Stimulated activated CD8-positive, alpha-beta memory T cell treated with anti-CD3 and anti-CD28 coated beads, Interleukin-2, amount 100 ng/mL, for 1 hour (primary cell): ENCODE measurements at places on chromosomes 6 and 20.

DNA sequence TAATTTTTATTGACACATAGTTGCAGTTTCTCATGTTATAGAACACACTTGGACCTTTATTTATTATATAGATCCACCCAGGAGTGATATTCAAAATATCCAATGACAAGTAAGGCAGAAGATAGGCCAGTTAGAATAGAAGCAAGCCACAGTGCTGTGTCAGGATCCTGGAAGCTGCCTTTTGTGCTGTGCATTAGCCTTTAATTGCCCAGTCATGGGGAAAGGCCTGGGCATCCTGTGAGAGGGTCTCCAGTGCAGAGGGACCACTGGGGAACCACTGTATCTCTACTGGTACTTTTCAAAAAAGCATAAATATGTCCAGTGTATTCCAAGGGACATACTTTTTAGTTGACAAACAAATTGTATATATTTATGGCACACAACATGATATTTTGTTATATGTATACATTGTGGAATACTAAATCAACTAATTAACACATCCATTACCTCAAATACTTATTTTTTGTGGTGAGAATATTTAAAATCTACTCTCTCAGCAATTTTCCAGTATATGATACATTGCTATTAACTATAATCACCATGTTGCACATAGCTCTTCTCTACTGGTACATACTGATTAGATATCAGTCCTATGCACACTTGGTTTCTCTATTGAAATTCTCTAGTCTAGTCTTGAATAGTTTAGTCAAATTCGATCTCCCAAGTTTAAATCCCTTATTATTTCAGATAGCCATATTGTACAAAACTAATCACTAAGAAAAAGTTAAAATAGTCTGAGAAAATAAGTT, 59.5 kb downstream of the CDC40 start:
- no peak for DNase-seq

- no peak for DNase-seq
Measured at GRCh38 chr6:14277405-14277930, 159.9 kb downstream of the CD83 start.

DNA sequence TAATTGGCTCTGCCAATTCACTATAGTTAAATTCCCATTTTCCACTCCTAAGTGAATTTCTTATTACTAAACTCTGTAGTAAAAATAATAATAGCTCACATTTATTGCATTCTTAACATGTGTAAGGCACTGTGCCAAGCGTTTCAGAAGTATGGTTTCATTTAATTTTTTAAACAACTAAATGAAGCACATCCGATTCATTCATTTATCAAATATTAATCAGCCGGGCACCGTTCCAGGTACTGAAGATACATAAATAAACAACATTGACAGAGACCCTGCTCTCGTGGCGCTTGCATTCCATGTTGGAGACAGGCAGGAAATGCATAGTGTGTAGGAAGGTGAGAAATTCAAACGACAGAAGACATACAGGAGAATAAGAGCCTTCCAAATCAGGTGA, 423.2 kb upstream of the JARID2 start:
- DNase-seq: no peak

- no peak for DNase-seq
Measured at GRCh38 chr6:122361314-122361979, 38.0 kb upstream of the HSF2 start.

GRCh38 chr6:123415844-123416468, 220.8 kb downstream of the TRDN start:
- no peak for DNase-seq

DNA sequence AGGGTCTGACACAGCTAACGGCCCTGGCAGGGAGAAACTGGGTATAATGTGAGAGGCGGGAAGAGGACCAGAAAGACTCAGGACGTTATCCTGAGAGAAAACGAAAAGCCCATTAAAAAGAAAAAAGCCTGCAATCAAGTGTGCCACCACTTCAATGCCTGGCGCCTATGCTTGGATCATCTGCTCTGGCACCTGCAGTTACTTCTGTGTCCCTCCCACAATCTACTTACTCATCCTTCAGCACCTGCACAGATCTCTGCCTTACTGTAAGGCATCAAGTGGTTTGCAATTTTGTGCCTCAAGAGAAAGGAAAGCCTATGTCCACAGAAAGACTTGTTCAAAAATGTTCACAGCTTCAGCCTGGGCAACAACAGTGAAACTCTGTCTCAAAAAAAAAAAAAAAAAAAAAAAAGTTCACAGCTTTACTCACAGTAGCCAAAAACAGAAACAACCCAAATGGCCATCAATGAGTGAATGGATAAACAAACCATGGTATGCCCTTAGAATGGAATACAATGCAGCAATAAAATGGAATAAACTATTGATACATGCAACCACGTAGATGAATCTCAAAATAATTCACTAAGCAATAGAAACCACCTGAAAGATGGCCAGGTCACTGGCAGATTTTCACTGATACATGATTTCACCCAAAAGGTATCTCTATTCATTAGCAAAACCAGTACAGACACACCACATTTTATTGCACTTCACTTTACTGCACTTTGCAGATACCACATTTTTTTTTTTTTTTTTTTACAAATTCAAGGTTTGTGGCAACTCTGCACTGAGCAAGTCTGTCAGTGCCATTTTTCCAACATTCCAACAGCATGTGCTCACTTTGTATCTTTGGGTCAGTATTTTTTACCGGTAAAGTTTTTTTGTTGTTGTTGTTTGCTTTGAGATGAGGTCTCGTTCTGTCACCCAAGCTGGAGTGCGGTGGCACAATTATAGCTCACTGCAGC, 48.6 kb downstream of the ABHD12 start:
- no peak for DNase-seq

GRCh38 chr6:50305660-50306059, 255.9 kb upstream of the DEFB112 start:
- no peak for DNase-seq

- no peak for DNase-seq
Measured at GRCh38 chr6:28772480-28773381, 151.1 kb downstream of the TRIM27 start.

GRCh38 chr6:16413399-16413798, 175.0 kb downstream of the GMPR start:
- no peak for DNase-seq

DNA sequence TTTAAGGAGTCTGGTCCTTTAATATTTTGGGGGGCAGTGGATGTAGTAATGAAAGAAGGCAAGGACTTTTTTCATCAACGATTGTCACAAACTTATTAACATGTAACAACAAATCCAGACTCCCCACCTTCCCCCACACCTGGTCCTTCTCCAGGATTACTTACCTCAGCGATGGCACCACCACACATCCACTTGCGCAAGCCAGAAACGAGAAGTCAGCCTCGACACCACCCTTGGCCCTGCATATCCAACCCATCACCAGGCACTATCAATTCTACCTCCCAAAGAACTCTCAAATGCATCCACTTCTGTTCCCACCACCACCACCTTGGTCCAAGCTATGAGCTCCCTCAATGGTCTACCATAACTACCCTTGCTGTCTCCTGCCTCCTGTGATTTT, 6.6 kb downstream of the EZR start:
- no peak for DNase-seq

- DNase-seq: peak; percentile 60
Measured at GRCh38 chr20:2742934-2743559, 50.5 kb downstream of the EBF4 start.

GRCh38 chr6:158249340-158249836, 62.9 kb upstream of the TULP4 start:
- DNase-seq: no peak

DNA sequence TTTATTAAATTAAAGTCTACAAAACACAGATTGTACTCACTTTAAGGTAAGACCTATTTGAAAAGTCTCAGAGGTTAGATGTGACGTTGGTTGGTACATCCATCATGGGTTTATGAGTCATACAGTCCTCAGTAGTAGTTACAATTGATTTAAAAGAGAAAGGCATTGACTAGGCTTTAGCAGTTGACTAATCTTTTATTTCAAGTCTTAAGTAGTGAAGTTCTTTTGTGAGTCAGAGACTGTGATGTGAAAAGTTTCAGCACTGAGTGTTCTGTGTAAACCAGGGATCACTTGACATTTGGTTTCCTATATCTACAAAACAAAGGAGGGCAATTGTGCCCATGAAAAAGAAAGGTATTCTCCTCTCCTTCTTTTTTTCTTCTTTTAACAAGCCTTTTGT, 221.3 kb downstream of the GRIK2 start:
- DNase-seq: no peak

DNA sequence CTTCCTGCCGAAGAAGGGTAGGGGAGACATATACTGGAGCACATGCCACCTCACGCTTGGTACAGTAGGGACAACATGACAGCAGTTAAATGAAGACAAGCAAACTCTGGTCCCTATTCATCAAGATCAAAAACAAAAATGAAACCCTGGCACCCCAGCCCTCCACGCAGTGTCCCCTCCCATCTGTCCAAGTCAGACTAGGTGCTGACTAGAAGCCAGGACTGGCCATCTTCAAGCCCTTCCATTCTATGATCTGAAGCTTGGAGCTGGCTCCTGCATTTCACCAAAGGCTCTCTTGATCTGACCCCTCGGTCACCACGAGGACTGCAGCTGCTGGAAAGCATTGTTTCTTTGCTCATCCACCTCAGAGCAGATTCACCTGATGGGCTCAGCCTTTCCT, 158.9 kb upstream of the GGTLC1 start:
- DNase-seq: no peak

DNA sequence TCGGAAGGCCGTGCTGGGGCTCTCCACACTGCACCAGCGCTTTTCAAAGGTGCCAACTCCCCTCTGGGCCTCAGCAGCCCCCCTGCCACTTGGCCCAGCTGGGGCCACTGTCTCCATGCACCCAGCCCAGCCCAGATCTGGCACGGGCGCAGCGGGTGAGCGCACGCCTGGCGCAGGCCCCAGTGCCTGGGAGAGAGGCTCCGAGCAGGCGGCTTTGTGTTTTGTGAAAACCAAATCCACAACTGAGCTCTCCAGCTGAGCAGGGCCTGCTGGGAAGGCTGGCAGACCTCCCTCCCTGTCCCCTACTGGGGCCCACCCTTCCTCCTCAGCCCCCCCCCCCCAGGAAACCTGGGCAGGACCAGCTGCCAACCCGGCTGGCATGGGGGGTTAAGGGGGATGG, 17.0 kb downstream of the MDGA1 start:
- no peak for DNase-seq

GRCh38 chr6:137265561-137266308, 46.5 kb upstream of the IFNGR1 start:
- DNase-seq: no peak

DNA sequence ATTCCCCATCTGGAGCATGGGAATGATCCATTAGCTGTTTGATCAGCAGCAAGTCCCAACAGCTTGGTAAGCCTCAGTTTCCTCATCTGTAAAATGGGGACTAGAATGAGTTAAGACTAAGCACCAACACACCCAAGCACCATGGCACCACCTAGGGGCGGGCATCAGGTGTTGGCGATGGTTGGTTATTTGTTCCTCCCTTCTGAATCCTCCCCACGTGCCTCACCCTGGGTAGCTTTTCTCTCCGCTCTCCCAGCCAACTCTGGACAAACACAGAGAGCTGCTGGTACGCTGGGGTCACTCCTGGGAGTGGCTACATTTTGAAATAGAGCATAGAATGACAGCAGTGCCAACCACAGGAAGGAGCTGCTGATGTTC, 13.3 kb upstream of the ITPR3 start:
- DNase-seq: no peak

DNA sequence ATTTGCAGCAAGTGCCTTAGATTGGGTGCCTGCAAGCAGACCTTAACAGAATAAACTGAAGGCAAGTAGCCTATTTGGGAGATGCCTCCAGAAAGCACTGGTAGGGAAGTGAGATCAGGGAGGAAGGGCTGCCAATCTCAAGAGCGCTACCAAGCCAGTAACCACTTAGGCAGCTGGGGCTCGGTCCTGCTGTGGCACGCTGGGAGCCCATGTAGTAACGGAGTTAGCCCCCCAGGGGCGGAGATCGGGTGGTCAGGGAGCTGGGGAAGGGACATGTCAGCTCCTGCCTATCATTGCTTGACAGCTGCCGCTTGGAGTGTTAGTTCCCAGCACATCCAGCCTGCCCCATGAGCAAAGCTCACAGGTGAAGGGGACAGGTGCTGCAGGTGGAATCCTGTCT, 127.0 kb downstream of the CEBPB start:
- no peak for DNase-seq

GRCh38 chr6:24980507-24981385, 45.0 kb upstream of the RIPOR2 start:
- no peak for DNase-seq

GRCh38 chr6:116974526-116975316, 97.7 kb downstream of the RFX6 start:
- DNase-seq: no peak

DNA sequence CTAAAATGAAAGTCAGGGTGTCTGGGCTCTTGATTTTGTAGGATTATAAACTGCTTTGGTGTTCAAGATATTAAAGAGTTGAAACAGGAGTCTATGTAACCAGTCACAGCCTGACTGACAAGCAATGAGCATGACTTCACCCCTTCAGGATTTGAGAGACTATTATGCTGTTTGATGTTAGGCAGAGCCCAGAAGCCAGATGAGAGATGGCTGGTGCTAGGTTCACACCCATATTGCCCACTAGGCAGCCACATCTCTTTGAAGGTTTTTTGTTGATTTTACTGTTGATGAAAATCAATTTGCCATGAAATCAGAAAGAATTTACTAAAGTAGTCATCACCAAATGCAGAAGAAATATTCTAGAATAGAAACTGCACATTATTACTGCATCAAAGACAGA, 243.6 kb downstream of the KHDRBS2 start:
- no peak for DNase-seq

- DNase-seq: no peak
Measured at GRCh38 chr6:55142610-55143009, 31.7 kb upstream of the HCRTR2 start.

GRCh38 chr20:10064611-10065010, 29.8 kb downstream of the ANKEF1 start:
- no peak for DNase-seq

GRCh38 chr6:37696841-37697662, 631 bp downstream of the MDGA1 start:
- peak; percentile 26 for DNase-seq

DNA sequence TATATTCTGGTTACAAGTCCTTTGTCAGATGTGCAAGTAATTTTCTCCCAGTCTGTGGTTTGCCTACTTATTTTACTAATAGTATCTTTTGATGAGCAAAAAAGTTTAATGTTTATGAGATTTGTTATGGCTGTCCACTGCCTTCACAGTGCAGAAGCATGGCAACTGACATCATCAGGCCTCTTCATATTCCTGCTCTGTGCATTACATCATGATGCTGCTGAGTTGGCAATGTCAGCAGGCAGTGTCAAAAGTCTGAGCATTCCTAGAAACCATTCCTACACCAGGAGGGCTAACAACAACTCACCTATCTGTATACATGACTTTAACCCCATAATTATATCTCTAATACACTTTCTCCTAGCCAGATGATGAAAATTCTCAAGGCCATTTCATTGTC, 10.8 kb upstream of the OR2B2 start:
- DNase-seq: no peak

- DNase-seq: no peak
Measured at GRCh38 chr6:1216488-1216974, 95.4 kb upstream of the FOXQ1 start.

DNA sequence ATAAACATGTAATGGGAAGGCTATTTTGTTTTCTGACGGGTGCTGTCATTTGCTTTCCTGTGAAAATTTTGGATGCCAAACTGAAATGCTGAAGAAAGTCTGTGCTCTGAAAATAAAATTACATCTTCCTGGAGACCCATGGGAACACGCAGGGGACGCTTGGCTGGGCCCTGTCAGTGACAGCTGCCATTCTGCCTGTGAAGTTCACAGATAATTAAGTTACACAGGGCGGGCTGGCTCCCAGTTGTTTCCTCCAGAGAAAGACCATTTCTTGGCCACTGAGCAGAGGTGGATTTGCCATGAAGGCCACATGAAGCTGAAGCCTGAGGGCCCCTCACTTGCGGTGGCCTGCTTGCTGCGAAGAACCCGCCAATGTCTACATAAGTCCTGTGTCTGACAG, 93.5 kb downstream of the TMEM170B start:
- DNase-seq: no peak
